ENCODE measurements at places on chromosomes 7 and 10. TPM values are rescaled to one million over a fixed set of nuclear protein-coding genes. Genes with fewer than 3 reads are reported as not detected.

The KCNIP2 gene
- total RNA-seq, result not detected

The TMEM139 gene
- not detected for total RNA-seq

The OR13A1 gene
- not detected for total RNA-seq

The SNX8 gene
- total RNA-seq, result 20.6 TPM

The SPDYE11 gene
- not detected for total RNA-seq

The MYPN gene
- 1.8 TPM for total RNA-seq

The LRGUK gene
- total RNA-seq, result 5.5 TPM

The FKBP9 gene
- 68.6 TPM for total RNA-seq

The HOXA7 gene
- 21.7 TPM for total RNA-seq

The PDZD8 gene
- total RNA-seq, result 12.6 TPM

The SLC12A9 gene
- total RNA-seq, result 14.1 TPM

The CCDC71L gene
- total RNA-seq, result 29.7 TPM

The CYP2C18 gene
- total RNA-seq, result not detected

The GCK gene
- not detected for total RNA-seq

The PAXIP1 gene
- 12.8 TPM for total RNA-seq

The TAS2R4 gene
- 0.18 TPM for total RNA-seq

The NUTM2E gene
- total RNA-seq, result under 0.01 TPM

The DKK1 gene
- 44.7 TPM for total RNA-seq

The FAM237B gene
- total RNA-seq, result not detected

The ANKRD61 gene
- total RNA-seq, result 0.89 TPM

Data from Daoy (cell line).